Fibroblast of skin of left quadriceps (primary cell): ENCODE measurements at places on chromosomes 13 and 19.

- peak; percentile 23 for DNase-seq
Observed at GRCh38 chr13:59677966-59678814, 485.5 kb downstream of the DIAPH3 start.

GRCh38 chr13:76991796-76992547 is at the start of gene CLN5:
Gene CLN5, plus strand, starts transcription at chr13:76992081. Its CDS starts 18 bp downstream, at chr13:76992099.
- peak; percentile 76 for DNase-seq

DNA sequence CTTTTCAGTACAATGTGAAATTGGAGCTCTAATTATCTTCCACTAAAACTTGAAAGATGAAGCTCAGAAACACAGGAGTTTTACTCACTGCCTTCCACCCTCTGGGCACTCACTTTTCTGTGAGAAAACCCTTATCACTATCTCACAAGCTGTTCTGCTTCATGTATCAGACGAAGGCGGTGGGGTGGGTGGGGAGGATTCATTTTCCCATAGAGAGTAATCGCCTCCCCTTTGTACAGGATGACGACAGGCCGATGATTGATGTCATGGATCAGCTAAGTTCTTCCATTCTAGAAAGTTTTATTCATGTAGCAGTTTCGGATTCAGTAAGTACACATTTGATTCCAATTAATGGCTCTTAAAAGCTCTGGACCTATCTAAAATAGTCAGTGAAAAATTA is 139.9 kb downstream of the ZAR1L start:
- peak; percentile 9 for DNase-seq

DNA sequence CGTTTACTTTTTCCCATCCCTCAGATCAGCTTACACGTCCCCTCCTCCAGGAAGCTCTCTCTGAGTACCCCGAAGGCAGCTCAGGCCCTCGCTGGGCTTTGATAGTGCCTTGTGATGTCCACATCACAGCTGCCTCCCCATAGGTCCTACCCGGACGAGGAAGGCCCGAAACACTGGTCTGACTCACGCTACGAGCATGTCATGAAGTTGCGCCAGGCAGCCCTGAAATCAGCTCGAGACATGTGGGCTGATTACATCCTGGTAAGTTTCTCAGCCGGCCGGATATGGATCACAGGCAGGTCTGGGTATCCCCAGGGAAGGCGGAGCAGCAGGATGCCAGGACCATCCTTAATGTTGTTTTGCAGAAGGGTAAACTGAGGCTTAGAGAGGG is 4.8 kb downstream of the COLGALT1 start:
- peak; percentile 35 for DNase-seq

DNA sequence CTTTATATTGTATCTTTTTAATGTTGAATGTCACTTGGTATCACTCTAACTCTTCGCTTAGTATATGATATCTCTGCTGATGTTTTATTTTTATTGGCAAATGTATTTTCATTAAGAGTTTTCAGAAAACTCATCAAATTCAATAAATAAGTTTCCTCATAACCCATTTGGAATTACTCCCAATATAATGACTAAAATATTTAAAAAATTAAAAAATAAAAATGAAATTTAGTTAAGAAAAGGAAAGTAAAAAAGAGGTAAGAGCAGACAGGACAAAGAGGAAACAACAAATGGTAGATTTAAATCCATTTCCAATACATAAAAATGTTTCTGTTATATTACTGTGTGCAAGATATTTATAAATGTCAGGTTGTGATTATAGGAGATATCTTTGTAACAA is 548.9 kb upstream of the SPRY2 start:
- DNase-seq: no peak

- no peak for DNase-seq
Observed at GRCh38 chr13:75907044-75907443, 270.9 kb downstream of the LMO7 start.

DNA sequence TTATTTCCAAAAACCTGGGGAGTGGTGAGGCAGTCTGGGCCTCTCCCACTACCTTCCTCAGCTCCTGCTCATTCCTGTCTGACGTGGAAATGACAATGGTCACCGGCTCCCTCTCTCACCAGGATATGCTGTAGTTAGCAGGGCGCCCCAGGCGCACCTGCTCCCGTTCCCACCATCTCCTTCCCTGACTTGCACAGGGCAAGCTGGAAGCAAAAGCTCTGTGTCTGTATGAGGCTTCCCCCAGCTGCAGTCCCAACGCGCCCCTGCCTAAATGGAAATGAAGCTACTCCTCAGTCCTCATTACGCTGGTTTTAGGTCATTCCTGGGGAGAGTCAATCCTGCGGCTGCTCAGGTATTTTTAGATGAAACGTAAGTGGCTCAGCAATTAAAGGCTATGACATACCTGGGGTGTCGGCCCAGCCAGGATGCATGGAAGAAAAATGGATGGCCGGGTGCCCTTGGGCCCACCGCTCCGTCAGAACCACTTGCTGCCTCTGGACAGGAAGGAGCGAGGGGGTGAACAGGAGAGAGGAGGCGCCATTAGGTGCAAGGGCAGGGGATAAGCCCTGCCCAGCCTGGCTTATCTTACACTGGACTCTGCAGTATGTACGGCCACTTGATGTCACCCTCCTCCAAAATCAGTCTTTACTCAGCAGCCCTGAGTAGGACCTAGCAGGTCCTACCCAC is 32.4 kb downstream of the DHRS12 start:
- DNase-seq: no peak

GRCh38 chr19:23273022-23273589 is 22.9 kb upstream of the ZNF724 start:
- DNase-seq: no peak

DNA sequence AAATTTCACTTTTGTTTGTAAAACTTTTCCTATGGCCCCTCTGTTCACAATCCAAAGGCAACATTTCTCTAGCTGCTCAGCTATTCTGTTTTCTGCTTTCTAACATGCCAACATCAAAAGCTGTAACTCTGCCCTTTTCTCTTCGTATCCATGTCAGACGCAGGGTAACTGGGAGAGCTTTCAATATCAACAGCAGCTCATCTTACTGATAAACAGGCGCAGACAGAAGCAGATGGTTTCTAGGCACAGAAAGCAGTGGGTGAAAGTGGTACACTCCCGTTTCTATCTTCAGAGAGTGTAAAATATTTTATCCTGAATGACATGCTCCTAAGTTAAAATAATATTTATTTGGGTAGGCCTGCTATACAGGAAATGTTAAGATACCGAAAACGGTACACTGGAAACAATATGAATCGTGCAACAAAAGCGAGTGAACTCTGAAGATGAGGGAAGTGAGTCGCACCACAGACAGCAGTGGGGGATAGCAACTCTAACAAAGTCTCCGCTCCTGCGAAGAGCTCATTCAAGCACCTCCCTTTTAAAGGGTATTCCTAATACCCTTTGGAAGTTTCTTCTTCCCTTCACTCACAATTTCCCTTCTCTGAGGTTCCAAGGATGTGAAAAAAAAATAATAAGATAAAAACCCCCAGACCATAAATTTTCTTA is 798.3 kb downstream of the GPC5 start:
- DNase-seq: no peak

- DNase-seq: no peak
Observed at GRCh38 chr13:97329331-97329730, 104.6 kb upstream of the RAP2A start.

DNA sequence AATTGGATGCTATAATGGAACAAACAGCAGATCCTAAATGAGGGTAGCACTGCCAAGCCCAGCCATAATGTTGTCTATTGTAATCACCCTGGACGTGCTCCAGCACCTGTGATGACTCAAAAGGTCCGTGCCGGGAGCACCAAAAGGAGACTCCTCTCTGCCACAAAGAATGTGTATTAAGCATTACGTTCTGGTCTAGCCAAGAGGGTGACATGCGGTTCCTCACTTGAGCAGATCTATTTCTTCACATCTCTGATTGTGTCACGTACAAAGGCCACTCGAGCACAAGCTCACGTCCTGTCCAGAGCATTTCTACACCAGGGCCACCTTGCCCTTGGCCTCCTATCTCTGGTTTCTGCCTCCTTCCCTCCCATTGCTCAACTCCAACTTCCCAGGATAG is 219.9 kb upstream of the IRS2 start:
- no peak for DNase-seq

GRCh38 chr13:103284466-103284865 is 218.2 kb upstream of the SLC10A2 start:
- DNase-seq: no peak

GRCh38 chr13:113231306-113232207 is 22.1 kb downstream of the CUL4A start:
- no peak for DNase-seq

DNA sequence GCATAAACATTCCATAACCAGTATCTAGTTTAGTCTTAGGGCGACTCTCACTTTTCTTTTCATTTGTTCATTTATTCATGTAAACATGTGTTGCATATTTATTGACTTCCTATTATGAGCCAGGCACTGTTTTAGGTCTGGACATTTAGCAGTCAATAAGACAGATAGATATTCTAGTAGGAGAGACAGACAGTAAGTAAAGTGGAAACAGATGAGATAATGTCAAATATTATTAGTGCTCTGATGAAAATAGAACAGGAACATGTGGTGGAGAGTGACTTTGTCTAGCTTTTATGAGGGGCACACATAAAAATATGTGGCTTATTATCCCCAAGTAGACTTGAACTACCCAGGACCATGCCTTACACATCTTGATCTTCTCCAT is 193.0 kb downstream of the NDFIP2 start:
- DNase-seq: no peak

GRCh38 chr13:52615812-52616211 is 26.4 kb upstream of the HNRNPA1L2 start:
- DNase-seq: no peak

DNA sequence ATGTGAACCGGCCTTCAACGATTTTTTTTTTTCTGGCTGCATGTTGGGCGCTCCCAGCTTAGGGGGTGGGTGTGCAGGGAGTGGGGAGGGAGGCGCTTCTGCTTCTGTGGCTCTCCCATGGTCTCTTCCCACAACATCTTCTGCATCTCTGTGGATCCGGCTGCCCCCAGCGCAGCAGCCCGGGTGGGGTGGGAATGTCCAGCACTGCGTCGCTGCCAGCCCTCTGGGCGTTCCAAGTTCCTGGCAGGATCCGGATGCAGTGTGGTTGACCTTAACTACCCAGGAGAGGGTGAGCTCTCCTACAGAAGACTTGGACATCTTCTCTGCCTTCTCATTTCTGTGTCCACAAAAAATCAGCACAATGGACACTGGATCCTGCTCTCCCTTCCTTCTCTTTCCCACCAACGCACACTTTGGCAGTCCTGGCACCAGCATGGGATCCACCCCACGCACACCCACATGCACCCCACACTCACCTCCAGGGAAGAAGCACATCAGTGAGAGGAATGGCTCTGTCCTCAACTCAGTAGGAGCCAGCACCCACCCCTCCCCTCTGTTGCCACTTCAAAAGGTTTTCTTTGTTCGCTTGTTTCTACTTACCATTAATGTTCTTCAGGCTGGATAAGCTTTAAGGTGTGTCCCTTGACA is 177.3 kb downstream of the COL4A1 start:
- DNase-seq: no peak

DNA sequence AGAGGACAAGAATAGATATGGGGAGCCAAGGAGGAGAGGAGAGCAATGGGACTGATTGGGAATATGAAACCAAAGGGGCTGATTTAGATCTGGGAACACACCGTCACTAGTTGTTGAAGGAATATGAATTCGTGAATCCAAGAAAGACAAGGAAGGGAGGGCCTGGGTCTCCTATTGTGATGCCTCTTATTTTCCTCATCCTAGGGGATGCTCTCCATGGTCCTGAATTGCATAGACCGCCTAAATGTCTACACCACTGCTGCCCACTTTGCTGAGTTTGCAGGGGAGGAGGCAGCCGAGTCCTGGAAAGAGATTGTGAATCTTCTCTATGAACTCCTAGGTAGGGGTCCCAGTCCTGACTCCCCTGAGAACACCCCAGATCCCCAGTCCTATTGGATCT is 21.5 kb downstream of the RYR1 start:
- no peak for DNase-seq

DNA sequence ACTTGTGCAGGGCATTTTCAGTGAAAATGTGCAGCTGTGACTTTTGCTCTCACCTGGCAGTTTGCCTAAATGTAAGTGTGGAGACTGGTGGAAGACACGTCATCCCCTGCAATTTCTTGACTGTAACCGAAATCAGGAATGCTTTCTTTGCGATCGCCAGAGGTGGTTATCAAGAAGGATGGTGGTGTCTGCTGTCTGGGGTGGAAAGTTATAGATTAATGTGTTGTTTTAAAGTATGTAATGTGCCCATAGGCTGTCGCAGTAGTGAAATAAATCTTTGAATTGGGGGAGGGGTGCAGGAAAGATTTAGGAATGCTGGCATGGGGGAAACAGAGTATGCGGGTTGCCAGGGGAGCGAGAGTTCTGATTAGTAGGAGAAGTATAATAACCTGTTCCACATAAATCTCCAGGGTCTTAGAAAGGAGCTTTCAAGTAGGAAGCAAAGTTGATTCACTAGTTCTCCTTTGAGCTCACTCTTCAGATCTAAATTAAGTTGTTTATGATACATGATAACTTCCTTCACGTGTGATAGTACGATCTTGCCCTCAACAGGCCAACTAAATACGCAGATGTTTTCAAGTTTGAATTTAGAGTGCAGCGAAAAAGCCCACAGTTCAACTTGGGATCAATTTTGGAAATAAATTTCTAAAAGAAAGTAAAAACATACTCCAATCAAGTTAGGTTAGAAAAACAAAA is 1520.0 kb upstream of the SLC10A2 start:
- peak; percentile 42 for DNase-seq

DNA sequence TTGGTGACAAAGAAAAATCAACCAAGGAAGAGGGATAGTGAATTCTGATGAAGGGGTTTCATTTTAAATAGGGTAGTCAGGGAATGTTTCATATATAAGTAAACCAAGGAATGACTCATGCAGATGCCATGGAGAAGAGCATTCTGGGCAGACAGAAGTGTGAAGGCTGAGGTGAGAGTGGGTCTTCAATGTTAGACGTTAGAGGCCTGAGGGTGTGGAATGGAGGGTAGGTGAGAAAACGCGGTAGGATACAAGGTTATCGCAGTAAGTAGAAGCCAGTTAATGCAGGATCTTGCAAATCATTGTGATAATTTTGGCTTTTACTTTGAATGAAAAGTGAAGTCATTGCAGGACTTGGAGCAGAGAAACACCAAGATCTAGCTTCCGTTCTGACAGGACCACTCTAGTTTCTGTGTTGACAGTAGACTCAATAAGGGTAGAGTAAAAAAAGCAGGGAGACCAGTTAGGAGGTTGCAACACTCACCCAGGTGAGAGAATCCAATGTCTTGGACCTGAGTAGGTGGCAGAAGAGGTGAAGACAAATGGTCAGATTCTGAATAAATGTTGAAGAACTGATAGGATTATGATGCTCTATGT is 225.2 kb upstream of the TMTC4 start:
- no peak for DNase-seq
